Calu3 (cell line): ENCODE measurements at places on chromosomes 5 and 9. TPM values are rescaled to one million over a fixed set of nuclear protein-coding genes. Genes with fewer than 3 reads are reported as not detected.

Gene MARVELD2
- 40.9 and 46.0 TPM in 2 replicates for total RNA-seq

Gene TAF11L10
- not detected in 2 replicates for total RNA-seq

Gene SOHLH1
- total RNA-seq, result not detected in 2 replicates

Gene NEURL1B
- total RNA-seq, result 2.0 and 2.8 TPM in 2 replicates

Gene ANKRD55
- total RNA-seq, result not detected in 2 replicates

Gene PRELID2
- 33.2 and 33.4 TPM in 2 replicates for total RNA-seq

Gene OSMR
- 59.8 and 76.4 TPM in 2 replicates for total RNA-seq

Gene NR2F1
- total RNA-seq, result 25.1 and 29.1 TPM in 2 replicates

Gene WDR38
- total RNA-seq, result not detected in 2 replicates

Gene LRRTM2
- not detected in 2 replicates for total RNA-seq

Gene PDE4D
- total RNA-seq, result 11.6 and 17.8 TPM in 2 replicates

Gene ZFP37
- total RNA-seq, result 1.2 and 1.3 TPM in 2 replicates

Gene SMIM33
- not detected in 2 replicates for total RNA-seq

Gene FOXI1
- total RNA-seq, result not detected in 2 replicates

Gene MSMP
- total RNA-seq, result not detected in 2 replicates

Gene PRRX2
- not detected in 2 replicates for total RNA-seq

Gene DRD1
- total RNA-seq, result not detected in 2 replicates

Gene JADE2
- 93.4 and 128 TPM in 2 replicates for total RNA-seq

Gene RANBP3L
- total RNA-seq, result not detected in 2 replicates

Gene ST6GALNAC6
- 9.1 and 12.1 TPM in 2 replicates for total RNA-seq

Gene OBP2B
- not detected in 2 replicates for total RNA-seq

Gene EQTN
- total RNA-seq, result not detected in 2 replicates

Gene PAXX
- total RNA-seq, result 38.3 and 43.7 TPM in 2 replicates

Gene PCDHA1
- 0.73 and 0.83 TPM in 2 replicates for total RNA-seq

Gene BAAT
- total RNA-seq, result 10.2 and 18.6 TPM in 2 replicates

Gene CDH9
- not detected in 2 replicates for total RNA-seq

Gene TCERG1
- 122 and 133 TPM in 2 replicates for total RNA-seq

Gene STPG3
- total RNA-seq, result not detected in 2 replicates

Gene ADGRD2
- total RNA-seq, result not detected in 2 replicates

Gene CWC27
- total RNA-seq, result 22.8 and 25.9 TPM in 2 replicates

Gene IFNA13
- not detected in 2 replicates for total RNA-seq

Gene BRINP1
- total RNA-seq, result not detected in 2 replicates

Gene SLC6A19
- not detected in 2 replicates for total RNA-seq

Gene CERCAM
- 11.5 and 14.5 TPM in 2 replicates for total RNA-seq

Gene BTNL3
- total RNA-seq, result not detected in 2 replicates

Gene MACROH2A1
- total RNA-seq, result 365 and 368 TPM in 2 replicates

Gene SGCD
- not detected in 2 replicates for total RNA-seq

Gene PRDM9
- not detected in 2 replicates for total RNA-seq
